ENCODE measurements at places on chromosomes 3 and 15. TPM values are rescaled to one million over a fixed set of nuclear protein-coding genes. Genes with fewer than 3 reads are reported as not detected.

The MCCC1 gene
- 29.1 TPM for total RNA-seq

GRCh38 chr15:56786966-56787365 lies 53.7 kb upstream of the ZNF280D start:
- no peak for DNase-seq

The SH2D7 gene
- not detected for total RNA-seq

GRCh38 chr3:161682715-161683114 lies 186.1 kb downstream of the OTOL1 start:
- DNase-seq = no peak

DNA sequence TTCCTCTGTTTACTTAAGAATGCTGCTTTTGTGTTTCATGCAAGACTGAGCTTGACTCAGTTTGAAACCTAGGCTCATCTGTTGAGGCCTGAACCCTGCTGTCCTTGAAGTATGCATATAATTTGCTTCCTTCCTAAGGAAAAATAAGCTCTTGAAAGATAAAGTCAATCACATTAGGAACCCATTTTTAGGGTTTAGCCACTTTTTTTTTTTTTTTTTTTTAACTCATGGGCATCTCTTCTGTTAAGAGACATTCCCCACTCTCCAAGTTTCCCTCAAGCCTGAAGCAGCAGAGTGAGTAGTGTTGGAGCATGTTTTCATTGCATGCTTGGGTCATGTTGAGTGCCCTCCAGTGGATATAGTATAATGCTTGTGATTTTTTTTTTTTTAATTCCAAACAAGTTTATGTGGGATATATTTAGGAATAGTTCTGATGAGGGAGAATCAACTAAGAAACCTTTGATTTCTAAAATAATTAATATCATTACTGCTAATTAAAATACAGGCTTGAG lies 3.6 kb downstream of the CTNNB1 start:
- peak; percentile 59 for DNase-seq

GRCh38 chr3:132641837-132642538 lies 17.6 kb downstream of the ACAD11 start:
- peak; percentile 76 for DNase-seq

The ARPIN gene
- total RNA-seq = 13.2 TPM

DNA sequence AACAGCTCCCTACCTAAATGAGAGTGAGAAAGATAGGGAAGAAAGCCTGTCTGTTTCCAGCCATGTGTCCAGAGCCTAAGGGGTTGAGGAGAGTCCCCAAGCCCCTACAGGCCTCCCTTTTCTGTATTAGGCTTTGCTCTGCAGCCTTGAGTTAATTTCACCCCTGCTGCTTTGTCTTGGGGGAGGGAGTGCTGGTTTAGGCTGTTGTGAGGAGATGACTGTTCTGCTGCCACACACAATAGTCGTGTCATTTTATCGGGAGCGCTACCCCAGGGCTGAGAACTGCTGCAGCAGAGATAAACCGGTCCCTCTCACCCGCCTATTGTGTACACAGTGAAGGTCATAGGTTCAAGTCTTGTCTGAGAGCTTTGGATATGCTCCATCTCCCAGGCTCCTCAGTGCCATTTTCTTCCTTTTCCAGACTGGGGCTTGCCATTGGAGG lies 1.4 kb downstream of the ZNF609 start:
- DNase-seq = peak; percentile 32

The PYGO1 gene
- 10.1 TPM for total RNA-seq

DNA sequence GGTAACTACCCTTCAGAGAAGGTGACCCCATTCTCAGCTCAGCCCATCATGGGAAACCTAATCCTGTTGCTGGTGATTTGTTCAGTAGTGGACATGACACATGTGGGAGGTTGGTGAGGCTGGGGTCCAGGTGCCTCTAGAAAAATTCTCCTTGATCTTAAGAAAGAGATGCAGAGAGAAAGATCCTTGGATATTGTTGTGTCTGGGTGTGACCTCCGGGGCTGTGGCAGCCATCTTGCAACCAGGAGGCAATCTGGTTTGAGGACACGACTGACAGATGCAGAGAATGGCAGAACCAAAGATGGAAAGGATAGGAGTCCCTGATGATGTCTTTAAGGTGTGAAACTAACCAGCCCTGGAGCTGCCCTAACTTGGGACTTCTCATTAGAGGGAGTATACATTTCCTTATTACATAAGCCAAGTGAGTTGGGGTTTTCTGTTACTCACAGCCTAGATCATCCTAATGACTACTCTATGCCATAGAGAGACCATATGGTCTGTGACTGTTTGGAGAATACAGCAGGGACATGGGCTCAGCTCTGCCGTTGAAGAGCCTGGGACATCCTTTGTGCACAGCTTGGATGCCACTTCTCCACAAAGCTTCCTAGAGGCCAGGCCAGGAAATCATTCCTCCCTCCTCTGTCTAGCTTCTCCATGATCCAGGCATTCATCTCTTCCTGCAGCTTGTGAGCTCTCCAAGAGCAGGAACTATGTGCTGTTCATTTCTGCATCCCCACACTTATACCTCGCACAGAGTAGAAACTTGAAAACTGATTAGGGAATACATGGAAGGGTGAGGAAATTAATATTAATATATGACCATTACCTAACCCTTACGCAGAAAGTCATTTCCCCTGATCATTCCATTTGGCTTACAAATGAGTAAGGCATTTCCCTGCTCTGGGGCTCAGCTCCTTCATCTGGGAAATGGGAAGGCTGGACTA lies 45.9 kb downstream of the HRH1 start:
- DNase-seq = no peak

DNA sequence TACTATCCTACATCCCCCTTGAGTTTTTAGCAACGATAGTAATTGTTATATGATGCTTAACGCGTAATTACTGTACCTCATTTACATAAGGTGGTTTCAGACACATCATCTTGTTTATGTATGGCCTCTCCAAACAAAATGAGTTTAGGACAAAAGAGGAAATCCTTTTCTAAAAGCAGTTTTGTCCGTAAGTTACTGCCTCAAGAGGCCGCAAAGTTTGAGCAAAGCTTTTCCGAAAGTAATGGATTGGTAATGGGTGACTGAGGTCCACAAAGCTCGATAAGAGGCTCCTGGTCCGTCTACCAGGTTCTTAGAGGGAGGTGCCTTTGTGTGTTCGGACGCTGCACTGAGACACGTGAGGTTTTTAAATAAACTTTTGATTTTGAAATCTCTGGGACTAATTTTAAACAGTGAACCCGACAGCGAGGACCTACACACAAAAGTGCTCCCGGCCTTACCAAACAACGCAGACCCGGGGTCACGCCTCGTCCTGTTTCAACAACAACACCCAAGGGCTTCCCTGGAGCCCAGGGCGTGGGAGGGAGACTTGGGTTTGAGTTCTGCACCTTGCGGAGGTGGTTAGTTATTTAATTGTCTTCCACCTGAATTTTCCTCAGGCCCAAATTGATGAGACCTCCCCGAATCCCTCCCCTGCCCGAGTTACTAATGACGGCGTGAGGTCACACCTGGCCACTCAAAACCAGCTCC lies 456 bp upstream of the C15orf61 start:
- DNase-seq = no peak

DNA sequence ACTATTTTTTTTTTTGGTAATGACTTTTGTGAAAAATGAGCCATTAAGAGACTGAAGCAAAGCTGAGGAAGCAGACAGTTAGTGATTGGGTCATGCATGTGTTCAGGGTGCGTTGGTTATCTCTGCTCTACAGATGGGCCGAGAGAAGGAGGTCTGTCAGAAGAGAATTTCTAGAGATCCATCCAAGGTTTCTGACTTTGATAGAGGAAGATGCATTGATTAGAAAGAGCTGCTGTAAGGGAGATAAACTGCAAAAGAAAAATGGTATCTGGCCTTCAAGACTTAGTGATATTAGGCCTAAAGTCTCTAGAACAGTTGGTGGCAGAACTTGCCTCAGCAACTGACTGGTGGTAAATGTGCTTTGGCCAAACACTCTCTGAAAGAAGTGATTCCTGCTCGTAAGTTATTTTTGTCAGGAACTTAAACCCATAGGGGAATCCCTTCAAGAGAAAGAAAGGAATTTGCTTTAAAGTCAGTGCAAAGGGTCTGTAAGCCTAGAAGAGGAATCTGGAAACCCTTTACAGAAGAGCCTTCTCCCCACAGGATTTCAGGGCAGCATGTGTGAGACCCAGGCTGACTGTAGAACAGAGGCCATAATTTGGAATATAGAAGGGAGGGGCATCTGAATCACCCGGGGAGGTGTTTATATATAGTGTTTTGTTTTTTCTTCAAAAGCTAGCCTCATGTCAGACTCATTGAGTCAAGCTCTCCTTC lies 67.8 kb downstream of the OPA1 start:
- DNase-seq = no peak

The RTP1 gene
- total RNA-seq = not detected

- DNase-seq = no peak
Measured at GRCh38 chr3:38157595-38157994, 7.7 kb upstream of the OXSR1 start.

The CHAC1 gene
- 33.1 TPM for total RNA-seq

DNA sequence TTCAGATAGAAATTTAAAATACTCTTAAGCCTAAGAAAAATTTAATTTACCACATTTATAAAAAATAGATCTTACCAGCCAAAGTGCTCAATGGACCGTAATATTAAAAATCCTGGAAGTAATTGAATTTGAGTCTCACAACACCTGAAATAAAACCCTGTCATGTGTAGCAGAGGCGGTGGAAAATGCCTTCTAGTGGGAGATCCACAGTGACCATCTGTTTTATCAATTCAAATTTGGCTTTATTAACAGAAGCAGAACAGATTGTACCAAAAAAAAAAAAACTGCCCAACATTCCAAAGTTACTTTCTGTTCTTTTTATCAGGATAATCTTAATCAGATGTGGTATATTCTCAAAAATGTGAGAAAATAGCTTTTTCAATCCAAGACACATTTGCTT lies 71.7 kb downstream of the DMXL2 start:
- DNase-seq = no peak

GRCh38 chr3:195813916-195814640 lies 2.3 kb upstream of the MUC4 start:
- DNase-seq = no peak

The SERF2 gene
- total RNA-seq = 422 TPM

The CHRM5 gene
- total RNA-seq = not detected
